ENCODE measurements at places on chromosomes 4 and X.

DNA sequence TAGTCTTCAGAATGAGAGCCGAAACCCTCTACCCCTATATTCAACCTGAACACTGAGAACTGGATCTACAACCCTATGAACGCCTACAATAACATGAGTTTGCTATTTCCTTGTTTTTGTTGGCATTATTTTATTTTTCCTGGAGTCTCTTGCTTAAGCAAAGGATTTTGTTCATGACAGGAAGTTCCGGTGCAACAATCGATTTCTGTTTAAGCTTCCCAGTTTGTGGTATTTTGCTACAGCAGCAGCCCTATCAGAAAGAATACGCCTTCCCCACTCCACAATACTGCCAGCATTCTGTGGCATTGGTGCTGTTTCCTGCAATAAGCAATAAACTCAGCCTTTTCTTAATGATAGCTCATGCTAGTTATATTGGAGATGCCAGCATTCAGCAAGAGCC is 60.9 kb downstream of the NPY5R start:
- DNase-seq = no peak

DNA sequence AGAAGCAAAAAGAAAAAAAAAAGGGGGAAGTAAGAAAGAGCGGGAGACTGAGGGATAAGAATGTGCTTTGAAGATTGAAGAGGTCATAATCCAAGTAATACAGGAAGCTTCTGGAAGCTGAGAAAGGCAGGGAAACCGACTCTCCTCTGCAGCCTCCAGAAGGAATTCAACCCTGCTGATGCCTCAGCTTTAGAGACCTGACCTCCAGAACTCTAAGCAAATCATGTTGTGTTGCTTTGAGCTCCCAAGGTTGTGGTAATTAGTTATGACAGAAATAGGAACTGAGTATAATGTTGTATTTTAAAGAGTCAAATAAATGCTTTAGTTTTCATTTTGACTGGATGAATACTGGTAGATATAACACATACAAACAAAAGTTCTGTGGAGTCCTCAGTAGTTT is 48.0 kb upstream of the FAT1 start:
- no peak for DNase-seq

GRCh38 chr4:3712112-3712805 is 53.9 kb upstream of the ADRA2C start:
- DNase-seq = no peak

DNA sequence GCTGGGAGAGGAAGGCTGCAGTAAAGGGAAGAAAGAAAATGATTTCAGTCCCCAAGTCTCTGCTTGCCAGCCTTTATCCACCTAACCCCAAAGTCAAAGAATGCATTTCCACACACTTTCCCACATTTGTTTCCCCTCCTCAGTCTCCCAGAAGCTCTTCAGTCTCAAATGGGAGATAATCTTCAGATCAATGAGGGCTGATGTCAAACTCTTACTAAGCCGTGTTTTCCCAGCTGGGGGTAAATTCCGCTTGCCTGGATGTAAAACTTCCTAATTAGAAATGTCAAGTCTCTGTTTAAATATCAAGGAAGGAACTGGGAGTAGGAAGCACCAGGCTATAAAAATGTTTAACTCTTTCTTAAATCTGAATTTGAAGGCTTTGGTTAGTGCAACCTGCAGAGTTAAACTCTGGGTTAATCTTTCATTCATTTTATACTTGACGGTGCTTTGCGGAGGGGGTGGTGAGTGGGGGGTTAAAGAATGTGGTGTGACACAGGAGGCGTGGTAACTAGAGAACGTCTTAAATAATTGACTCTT is 601.4 kb upstream of the ACTRT1 start:
- no peak for DNase-seq

DNA sequence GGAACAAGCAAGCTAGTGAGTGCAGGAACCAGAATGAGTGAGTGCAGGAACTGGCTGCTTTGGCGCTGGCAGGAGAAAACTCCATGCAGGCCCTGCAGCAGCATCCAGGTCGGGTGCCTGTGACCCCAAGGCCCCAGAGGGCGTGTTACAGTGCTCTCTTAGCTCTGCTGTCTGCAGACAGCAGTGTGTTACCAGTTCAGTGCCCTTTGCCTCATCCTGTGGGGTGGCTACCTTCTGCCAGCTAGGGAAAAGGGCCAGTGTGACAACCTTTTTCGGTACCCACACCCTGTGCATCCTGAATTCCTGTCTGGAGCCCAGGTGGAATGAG is 202.3 kb upstream of the SMIM31 start:
- no peak for DNase-seq

GRCh38 chrX:69097451-69098236 is 67.6 kb downstream of the PJA1 start:
- DNase-seq = no peak

GRCh38 chrX:53440621-53441517 is 6.7 kb upstream of the HSD17B10 start:
- DNase-seq = no peak

- no peak for DNase-seq
Measured at GRCh38 chrX:39251995-39252394, 450.7 kb downstream of the MID1IP1 start.

DNA sequence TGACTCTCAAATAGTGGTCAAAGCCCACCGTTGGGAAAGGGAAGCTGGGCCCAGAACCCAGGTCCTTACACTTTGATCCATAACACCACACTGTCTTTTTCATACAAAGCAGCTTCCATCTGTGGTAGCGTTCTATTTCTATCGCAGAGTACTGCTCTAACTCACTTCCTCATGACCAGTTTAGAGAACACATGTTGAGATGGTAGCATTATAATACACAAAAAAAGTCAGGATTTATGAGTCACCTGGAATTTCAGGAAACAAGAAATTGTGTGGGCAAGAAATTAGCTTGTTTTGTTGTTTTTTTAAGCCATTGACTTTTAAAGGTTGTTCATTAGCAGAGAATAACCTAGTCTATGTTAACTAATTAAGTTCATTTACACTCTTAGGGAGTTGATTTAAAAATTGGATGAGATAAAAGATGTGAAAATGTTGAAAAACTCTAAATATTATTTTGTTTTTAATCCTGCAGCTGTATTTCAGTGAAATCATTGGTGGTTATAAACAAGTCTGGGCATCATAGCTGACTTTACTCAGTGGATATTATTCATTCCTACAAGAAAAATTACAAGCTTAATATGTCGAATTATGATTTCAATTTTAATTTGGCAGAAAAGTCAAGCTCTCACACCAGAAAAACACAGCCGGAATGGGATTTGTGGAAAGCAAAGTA is 1011.1 kb upstream of the HS3ST1 start:
- DNase-seq = no peak

DNA sequence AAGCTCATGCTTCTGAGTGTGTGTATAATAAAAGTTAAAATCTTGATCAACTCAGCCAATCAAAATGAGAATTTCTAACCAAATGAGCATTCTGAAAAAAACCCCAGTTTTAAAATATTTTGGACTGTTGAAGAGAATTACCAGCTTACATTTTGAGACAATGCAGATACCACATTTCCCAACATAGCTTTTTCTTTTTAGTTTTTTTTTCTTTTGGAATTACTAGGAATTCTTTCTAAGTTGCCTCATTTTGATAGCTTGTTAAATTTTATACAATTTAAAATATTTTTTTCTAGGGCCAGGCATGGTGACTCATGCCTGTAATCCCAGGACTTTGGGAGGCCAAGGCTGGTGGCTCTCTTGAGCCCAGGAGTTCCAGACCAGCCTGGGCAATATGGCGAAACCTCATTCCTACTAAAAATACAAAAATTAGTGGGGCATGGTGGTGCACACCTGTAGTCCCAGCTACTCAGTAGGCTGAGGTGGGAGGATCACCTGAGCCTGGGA is 2.2 kb downstream of the RP2 start:
- no peak for DNase-seq

DNA sequence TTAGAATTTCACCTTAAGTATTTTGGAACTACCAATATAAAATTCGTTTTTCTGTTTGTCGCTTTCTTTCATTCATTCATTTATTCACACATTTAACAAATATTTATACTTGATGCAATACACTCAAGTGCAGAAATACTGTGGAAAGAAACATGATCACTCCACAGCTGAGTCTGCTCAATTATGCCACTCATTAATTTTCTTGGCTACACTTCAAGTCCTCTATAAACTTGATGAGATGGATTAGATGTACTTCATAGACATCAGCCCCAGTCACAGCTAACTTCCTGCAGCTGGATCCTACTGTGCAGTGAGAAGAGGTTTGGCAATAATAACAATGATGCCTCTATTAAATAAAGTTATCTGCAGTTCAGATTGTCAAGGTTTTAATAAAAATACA is 208.1 kb downstream of the PDGFC start:
- DNase-seq = no peak

DNA sequence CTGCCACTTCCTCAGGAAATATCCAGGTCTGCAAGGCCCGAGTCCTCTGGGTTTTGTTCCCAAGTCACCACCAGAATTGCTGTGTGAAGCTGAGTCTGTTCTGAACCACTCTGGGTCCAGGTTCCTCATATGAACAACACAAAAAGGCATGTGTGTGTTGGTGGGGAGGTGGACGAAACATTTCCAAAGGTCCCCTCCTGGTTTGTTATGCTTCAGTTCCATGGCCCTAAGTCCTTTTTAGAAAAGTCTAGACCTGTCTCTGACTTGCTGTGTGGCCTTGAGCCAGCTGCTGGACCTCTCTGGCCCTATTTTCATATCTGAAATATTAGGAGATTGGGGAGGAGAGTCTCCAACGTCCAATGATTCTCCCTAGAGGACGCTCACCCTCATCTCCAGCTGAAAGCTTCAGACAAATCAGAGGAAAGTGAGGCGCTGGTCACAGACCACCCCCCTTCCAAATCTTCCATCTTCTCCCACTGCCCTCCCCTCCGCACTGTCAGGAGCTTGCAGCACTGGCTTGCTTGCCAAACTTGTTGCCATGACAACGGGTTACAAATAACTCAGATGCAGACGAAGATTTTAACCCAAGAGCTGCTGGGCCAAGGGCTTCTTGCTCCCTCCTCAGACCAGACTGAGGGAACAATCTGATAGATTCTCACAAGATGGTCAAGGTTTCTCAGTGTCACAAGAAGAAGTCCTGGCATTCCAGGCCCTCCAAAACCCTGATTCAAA is 64.5 kb downstream of the SMC1A start:
- DNase-seq = no peak

GRCh38 chrX:108735091-108735678 is 1.2 kb downstream of the IRS4 start:
- no peak for DNase-seq

- DNase-seq = no peak
Measured at GRCh38 chrX:80578517-80579105, 158.4 kb downstream of the TENT5D start.

DNA sequence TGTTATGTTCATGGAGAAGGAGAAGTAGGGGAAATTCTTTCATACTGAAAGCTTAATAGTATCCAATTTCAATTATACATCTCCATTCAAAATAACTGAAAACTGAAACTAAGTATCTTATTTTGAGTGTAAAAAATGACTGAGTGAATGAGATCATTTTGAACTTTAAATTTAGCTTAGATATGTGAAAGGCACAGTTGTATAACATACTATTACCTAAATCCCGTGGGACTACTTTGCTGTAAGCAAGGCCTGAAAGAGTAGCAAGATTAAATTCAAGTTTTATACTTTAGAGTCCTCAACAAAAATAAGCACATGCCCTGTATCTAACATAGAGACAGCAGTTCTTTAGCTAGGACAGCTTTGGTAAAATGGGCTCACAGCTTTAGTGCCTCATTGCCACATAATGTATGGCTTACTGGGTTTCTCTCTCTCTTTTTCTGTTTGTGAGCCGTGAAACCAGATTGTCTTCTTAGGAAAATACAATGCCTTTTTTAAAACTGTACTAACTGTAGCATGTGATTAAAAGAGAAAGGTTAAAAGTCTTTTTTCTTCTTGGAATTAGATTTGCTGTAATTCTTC is 43.2 kb downstream of the GSTCD start:
- no peak for DNase-seq

GRCh38 chr4:124432500-124432899 is 280.0 kb downstream of the ANKRD50 start:
- DNase-seq = no peak

GRCh38 chr4:169372791-169373190 is 102.0 kb upstream of the SH3RF1 start:
- no peak for DNase-seq

GRCh38 chr4:113481820-113482219 is 279.7 kb downstream of the CAMK2D start:
- DNase-seq = no peak

DNA sequence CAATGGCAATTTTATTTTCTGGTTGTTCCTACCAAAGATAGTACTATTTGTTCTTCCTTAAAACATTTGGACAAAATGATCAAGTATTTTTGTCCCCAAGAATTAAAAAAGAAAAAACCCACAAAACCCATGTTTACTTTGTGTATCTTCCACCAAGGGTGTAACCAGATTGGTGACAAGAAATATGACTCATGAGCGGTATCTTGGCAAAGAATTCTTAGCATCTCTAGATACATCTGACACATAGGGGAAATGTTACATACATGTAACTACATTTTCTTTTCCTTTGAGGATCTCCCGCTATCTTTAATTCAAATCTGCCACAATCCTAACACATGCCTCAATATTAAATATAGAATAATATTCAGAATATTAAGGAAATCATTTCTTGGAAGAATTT is 78.7 kb downstream of the WDFY3 start:
- no peak for DNase-seq

- no peak for DNase-seq
Measured at GRCh38 chr4:79227860-79228259, 98.0 kb downstream of the NAA11 start.

DNA sequence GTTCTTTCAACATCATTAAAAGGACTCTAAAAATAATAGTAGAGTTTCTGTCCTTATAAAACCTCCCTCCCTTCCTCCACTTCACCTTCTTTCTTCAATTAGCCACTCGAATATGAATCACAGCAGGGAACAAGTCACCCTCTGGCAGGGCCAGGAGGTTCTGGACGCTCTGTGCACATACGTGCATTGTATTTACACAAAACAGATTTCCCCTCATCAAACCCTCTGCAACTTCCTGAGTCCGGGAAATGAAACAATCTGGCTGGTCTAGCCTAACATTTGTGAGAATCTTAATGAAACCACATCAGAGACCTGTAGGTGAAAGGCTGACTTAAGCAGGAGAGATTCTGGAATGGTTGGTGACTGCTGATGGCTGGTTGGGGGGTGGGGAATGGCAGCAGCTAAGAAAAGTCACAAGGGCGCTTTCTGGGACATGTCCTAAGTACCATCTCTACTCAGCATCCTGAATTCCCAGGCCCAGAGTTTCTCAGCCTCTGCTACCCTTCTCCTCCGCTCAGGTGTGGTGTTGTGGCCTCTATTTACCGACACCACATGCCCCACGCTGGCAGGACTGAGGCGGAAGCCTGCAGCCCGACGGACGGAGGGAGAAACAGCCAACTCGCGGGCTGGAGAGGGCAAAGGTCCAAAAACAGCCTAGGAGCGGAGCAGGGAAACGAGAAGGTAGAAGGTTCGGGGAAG is 1.0 kb downstream of the ZDHHC9 start:
- DNase-seq = no peak

DNA sequence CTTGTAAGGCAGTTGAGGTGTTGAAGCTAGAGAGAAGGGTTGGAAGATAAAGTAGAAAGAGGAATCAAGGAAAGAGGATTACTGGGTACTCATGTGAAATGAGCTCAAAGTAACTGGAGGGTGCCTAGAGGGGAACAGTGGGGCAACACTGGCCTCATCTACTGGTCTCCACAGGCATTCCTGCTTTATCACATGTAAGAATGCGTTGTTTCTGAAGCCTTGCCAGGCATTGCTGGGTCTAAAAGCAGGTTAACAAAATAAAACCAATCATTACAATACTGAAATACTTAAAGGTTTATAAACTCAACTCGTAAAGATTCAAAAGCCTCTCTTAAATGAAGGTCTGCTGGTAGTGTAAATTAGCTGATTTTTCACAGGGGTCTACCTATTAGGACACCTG is 96.0 kb downstream of the FANCB start:
- DNase-seq = no peak

- no peak for DNase-seq
Measured at GRCh38 chrX:3757510-3758025, 44.1 kb upstream of the PRKX start.
